ENCODE measurements at places on chromosomes 3 and 15. TPM values are rescaled to one million over a fixed set of nuclear protein-coding genes. Genes with fewer than 3 reads are reported as not detected.

Gene LRRC15
- polyA plus RNA-seq, result not detected

Gene STAB1
- polyA plus RNA-seq, result 0.50 TPM

Gene MASP1
- polyA plus RNA-seq, result 0.19 TPM

Gene IL16
- polyA plus RNA-seq, result not detected

Gene RTP4
- not detected for polyA plus RNA-seq

Gene KNG1
- polyA plus RNA-seq, result not detected

Gene RBP2
- polyA plus RNA-seq, result not detected

Gene C3orf85
- polyA plus RNA-seq, result not detected

Gene A4GNT
- polyA plus RNA-seq, result not detected

Gene TMCO5A
- polyA plus RNA-seq, result not detected

Gene DGKG
- not detected for polyA plus RNA-seq

Gene CRABP1
- 7.0 TPM for polyA plus RNA-seq

Gene SLCO2A1
- not detected for polyA plus RNA-seq

Gene CATSPER2
- 2.0 TPM for polyA plus RNA-seq

Gene PDZRN3
- 1.1 TPM for polyA plus RNA-seq

Gene CPB1
- not detected for polyA plus RNA-seq

Gene IQCH
- 8.4 TPM for polyA plus RNA-seq

Gene ALG1L2
- not detected for polyA plus RNA-seq

Gene XCR1
- not detected for polyA plus RNA-seq

Gene PARP6
- polyA plus RNA-seq, result 200 TPM

Gene ABI3BP
- 0.10 TPM for polyA plus RNA-seq

Gene PAQR9
- 0.24 TPM for polyA plus RNA-seq

Gene DPP8
- polyA plus RNA-seq, result 18.6 TPM

Gene SPINK8
- not detected for polyA plus RNA-seq

Gene CHRNB4
- polyA plus RNA-seq, result not detected
